ENCODE measurements at places on chromosomes 4 and X.
A peak's percentile ranks its signal among the peaks of the same experiment; 100 is the strongest.

DNA sequence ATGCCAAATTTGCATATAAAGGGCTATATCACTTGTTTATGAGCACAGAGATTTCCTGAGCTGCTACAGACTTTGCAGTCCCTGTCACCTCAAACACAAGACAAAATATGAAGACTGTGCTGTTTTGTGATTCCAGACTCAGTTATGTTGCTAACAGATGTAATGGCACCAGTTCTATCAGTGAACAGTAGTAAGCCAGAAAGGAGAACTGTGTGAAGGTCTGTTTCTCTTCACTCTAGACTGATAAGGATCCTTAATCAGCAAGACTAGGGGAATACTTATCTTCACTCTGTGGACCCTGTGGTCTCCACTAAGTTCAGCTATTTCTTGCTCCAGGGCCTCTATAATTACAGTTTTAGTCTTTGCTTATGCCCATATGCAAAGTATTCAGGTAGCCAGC, 82.7 kb downstream of the ANXA5 start:
- no peak for DNase-seq

DNA sequence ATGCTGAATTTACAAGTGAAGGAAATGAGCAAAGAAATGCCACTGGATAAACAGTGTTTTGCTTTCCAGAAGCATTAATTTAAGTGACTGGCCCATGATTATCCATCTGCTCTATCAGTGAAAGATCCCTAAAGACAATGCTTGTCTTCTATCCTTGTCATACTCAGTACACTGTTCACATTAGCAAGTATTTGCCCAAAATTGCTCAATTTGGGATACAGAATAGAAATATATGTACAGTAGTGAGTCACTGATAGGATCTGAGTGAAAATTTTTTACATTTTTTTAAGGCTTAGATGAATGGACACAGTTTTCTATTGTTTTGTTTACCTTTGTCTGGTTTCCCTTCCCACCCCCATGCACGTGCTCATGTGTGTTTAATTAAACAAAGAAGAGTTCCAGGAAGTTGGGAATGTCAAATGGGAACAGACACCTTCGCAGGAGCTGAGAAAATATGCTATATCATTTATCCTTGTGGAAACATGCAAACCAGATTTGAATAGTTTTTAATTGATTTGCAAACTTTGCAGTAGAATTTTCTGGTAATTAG, 656.3 kb downstream of the RPA4 start:
- no peak for DNase-seq

DNA sequence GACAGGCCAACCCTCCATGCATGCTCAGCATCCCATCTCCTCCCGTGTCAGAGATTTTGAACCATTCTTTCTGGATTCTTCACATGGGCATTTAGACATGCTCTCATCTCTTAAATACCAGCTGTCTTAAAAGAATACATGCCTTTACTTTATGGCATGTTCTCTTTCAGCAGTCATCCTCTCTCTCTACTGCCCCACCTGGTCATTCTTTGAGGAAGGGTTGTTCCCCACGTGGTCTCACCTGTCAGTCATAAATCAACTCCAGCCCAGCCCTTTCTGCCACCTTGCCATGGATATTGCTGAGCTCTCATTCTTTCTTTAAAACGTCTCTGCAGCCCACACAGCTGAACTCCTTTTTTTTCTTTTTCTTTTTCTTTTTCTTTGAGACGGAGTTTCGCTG, 111.3 kb downstream of the ARHGAP10 start:
- DNase-seq = no peak

DNA sequence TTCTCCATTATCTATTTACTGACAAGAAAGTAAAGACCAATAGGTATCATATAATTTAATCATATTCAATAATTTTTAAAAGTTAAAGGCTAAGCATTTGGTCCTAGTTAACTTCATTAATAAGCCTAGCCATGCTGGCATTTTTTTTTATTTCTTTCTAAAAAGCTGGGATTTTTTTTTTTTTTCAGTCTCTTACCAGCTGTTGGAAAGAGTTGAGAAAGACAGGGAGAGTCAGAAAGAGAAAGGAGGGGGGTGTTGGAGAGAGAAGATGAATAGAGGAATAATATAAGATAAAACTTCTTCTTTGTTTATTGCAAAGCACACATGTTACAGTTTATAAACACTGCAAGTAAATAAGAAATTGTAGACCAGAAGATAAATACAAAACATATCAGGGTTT, 5.9 kb upstream of the NR3C2 start:
- DNase-seq = no peak

GRCh38 chr4:51909236-51909703, 66.3 kb downstream of the DCUN1D4 start:
- DNase-seq = no peak

DNA sequence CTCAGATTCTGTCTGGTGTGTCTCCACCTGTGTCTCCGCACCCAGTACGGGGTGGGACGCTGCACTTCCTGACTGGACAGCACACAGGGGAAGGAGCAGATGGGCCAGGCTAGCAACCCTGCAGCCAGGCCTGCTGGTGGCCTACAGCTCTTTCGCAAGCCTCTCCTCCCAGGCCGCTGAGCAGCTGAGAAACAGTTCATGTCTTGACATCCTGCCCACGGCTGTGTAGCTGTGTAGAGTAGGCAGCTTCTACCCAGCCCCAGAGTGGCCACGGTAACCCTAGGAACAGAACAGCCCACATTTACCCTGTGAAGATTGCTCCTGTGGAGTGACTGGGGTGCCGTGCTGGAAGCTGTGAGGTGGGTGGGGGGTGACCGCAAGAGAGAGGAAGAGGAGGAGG, 38.9 kb downstream of the CCNQ start:
- DNase-seq = no peak

DNA sequence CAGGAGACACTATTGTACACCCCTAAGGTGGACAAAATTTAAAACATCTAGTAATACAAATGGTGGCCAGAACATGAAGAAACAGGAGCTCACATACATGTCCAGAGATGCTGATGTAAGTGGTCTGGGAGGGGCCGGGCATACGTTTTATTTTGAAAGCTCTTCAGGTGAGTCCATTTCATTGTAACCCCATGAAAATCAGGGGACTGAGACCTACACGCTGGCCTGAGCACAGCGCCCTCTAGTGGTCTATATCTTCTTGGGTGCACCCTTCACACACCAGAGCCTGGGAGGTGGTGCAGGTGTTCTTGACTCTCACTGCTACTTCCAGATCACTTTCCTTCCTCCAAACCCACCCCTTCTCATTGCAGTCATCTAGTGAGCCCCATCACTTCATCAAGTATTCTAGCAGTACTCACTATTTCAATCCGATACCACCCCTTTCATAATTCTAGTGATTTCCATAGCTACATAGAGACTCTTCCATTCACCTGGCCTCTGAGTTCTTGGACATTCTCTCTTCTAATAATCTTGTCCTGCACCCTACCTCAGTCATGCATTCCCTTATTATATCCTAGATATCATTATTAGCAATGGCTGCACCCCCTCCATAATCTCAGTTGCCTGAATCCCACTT, 4.3 kb upstream of the TLR6 start:
- DNase-seq = no peak

- DNase-seq = no peak
Measured at GRCh38 chr4:57093845-57094831, 16.0 kb downstream of the IGFBP7 start.

- DNase-seq = peak; percentile 81
Measured at GRCh38 chr4:76305971-76306881, at the start of gene STBD1. TSS of gene STBD1 (plus strand) at chr4:76306733. CDS start at chr4:76306770, 37 bp downstream.

DNA sequence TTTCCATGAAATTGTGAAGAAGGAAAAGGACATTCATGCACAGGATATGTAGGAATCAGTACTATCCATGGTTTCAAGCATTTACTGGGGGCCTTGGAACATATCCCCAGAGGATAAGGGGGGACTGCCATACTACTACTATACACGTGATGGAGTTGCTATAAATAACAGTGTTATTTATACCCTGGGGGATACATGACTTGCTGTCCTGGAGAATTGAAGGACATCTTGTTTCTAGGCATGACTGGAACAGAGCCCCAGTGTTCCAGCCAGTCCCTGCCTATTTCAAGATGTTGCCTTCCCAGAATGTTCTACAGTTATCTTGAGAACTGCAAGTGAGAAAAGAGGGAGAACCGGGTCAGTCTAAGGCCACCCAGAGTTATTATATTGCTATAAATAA, 39.6 kb upstream of the ZNF81 start:
- no peak for DNase-seq

DNA sequence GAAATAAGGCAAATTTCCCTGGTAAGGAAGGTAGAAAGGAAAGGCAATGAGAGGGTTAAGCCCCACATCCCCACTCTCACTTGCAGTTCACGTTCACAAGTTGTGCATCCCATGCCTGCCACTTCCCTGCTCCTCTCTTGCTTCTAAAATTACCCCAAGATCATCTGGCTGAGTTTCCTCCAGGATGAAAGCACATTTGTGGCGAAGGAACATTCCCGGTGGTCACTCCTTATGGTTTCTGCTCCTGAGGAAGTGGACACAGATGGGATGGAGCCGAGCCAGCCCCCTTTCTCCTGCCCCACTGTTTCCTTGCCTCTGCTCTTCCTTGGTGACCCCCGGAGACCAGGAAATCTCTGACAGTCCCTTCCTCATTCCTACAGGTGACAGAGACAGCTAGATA, 37.5 kb downstream of the SPINK2 start:
- peak; percentile 29 for DNase-seq

DNA sequence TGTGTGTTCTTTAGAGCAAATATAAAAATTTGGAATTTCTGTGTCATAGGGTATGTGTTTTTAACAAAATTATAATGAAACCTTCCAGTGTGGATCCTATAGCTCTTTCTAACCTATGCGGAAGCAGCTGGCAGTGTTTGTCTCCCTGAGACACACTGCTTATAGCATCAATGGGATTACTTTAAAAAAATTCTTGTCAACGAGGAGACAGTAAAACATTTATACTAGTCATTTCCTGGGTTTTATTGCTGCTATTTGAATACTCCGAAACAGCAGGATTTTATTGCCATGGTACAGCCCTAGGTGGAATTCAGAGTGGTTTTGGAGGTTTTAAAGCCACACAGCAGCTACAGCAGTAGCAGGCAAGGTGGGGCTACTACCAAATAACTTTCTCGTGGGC, 145.1 kb upstream of the IL1RAPL2 start:
- DNase-seq = no peak

DNA sequence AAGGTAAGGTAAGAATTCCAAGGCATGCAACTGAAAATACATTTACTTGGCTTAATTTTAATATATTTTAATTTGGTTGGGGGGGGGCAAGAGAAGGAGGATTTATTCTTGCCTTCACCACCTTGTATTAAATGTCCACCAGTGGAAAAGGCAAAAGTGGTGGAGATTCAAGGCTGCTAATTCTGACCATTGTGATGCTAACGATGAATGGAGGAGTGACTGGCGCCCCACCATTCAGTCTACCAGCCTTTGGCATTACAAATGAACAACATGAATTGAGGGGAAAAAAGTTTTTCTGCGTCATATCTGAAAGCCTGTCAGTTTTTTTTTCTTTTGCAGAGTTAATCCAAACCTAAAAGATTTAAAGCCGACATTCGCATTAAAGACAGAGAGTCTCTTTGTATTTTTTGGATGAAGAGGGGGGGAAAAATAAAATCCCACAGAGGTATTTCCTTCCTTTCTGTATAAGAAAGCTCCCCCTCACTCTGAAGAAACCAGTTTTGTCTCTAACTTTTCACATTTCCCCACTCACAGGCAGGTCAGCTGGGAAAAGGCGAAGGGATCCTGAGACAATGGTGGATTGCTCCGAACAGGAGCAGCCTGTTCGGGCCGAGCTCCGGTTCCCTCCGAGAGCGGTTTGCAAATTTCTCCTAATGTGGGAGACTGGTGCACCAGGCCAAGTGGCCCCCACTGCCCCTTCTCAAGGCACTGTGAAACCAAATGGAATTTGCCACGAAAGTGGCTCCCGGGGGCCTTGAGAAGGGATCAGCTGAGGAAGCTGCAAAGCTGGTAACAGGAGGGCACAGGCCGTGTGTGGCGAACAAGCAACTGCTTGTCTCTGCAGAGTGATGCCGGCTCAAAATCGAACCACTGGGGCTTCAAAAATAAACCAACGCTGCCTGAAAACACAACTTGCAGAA, 28.1 kb downstream of the SHISA3 start:
- DNase-seq = no peak

- DNase-seq = no peak
Measured at GRCh38 chrX:145817331-145818185, at the start of gene SLITRK2. TSS of gene SLITRK2 (plus strand) at chrX:145817829. CDS start at chrX:145822426, 4,597 bp downstream.

DNA sequence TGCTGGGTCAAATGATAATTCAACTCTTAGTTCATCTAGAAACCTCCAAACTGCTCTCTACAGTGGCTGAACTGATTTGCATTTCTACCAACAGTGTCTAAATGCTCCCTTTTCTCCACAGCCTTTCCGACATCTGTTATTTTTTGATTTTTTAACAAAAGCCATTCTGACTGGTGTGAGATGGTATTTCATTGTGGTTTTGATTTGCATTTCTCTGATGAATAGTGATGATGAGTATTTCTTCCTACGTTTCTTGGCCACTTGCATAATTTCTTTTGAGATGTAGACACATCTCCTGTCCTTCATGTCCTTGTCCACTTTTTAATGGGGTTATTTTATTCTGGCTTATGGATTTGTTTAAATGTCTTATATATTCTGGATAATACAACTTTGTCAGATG, 298.2 kb upstream of the ARSJ start:
- no peak for DNase-seq

GRCh38 chr4:101981756-101982155, 191.2 kb downstream of the BANK1 start:
- peak; percentile 20 for DNase-seq

DNA sequence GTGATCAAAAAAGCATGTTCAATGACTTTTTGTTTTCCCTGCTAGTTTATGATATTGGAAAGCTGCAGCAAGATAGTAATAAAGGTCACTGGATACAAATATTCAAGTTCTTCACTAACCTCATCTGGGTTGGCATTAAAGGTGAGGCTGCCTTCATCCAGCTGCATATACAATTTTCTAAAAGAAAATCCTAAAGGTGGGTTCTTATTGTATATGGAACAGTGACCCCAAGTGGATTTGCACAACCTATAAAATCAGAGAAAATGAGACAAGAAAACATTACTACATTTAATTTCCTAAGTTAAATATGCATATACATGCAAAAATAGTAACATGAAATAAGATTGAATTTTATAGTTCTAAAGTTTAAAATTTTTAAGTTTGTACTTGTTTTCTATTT, 23.9 kb downstream of the FBXO8 start:
- no peak for DNase-seq

GRCh38 chr4:13483136-13483767, 888 bp downstream of the RAB28 start:
- peak; percentile 17 for DNase-seq

DNA sequence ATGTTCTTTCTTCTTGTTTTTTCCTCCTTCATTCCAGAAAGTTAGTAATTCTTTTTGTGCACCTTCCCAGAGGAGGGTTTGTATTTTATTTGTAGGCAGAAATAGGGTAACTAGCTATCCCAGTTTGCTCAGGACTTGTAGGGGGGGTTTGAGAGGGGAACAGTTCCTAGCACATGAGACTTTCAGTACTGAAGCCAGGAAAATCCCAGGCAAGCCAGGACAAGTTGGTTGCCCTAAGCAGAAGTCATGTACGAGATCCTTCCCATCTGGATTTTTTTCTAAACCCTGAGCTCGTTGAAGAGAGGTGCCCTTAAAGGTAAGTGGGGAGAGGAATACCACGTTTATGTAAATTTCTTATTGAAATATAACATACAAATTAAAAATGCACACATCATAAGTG, 15.6 kb upstream of the TAB3 start:
- no peak for DNase-seq

- DNase-seq = no peak
Measured at GRCh38 chr4:112206431-112206830, 25.2 kb upstream of the AP1AR start.

- no peak for DNase-seq
Measured at GRCh38 chrX:109918753-109919152, 84.2 kb upstream of the TMEM164 start.

- no peak for DNase-seq
Measured at GRCh38 chr4:158025131-158025530, 147.7 kb downstream of the GASK1B start.

- no peak for DNase-seq
Measured at GRCh38 chrX:16023790-16024734, 99.3 kb upstream of the GRPR start.

Data from femur (tissue), 1 donor.